ENCODE measurements at places on chromosomes 1 and 21.

GRCh38 chr1:36133484-36133883 is 8.5 kb upstream of the COL8A2 start:
- no peak for DNase-seq

GRCh38 chr1:240441669-240442068 is 170.3 kb downstream of the GREM2 start:
- no peak for DNase-seq

DNA sequence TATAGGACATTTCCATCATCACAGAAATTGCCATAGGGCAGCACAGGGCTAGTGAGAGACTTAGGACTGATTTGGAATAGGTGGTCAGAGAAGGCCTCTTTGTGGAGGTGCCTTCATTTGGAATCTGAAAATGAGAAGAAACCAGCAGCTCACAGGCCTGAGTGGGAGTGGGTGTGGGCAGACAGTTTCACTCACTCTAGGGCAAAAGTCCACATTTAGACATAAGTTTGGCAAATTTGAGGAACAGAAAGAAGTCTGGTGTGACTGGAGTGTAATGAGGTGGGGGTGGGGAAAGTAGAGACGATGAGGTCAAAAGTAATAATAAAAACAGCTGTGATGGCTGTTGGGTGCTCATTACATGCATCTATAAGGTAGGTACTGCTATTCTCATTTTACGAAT is 22.4 kb upstream of the BCAR3 start:
- DNase-seq = no peak

GRCh38 chr1:48948562-48948961 is 171.9 kb upstream of the BEND5 start:
- DNase-seq = no peak

- DNase-seq = no peak
Measured at GRCh38 chr1:110676970-110677369, 2.2 kb upstream of the KCNA3 start.

DNA sequence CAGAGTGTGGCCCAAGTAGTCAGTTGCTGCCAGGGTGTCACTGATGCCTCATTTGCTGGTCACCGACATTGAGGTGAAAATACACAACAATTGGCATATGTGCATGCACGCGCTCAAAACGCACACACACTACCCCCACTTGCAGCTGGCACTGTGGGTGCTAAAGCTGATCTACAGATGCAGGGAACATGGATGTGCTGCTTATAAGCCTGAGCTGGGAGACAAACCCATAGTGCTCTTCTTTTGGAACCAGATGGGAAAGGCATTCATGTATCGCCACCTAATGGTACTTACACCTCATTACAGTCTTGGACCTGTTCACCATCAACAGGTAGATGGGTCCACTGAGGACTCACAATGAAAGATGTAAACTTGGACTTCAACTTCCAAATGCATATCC is 70.3 kb upstream of the CAMK1G start:
- DNase-seq = no peak

- no peak for DNase-seq
Measured at GRCh38 chr21:15434163-15434905, 295.4 kb upstream of the USP25 start.

DNA sequence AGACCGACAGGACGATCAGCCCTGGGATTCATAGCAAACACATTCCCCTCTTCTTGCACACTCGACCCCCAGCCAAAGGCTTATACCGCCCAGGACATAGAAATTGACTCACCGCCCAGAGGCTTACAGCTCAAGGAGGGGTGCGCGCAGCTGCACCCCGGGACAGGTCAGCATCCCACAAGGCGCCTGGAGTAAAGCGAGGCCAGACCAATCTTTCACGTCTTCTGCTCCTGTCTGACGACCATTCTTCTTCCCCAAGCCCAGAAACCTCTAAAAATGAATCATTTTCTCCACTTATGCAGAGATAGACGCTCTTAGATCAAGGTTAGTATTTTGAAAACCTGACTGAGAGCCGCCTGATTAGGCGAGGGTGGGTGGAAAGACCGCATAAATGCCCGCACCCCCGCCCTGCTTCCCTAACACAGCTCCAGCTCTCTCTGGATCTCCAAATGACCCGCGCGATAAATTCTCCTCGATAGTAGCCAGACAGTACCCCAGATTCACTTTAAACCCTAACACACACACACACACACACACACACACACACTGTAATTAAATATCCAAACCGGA is 1.9 kb upstream of the LHX8 start:
- no peak for DNase-seq

GRCh38 chr1:93977598-93977945 is 68.3 kb upstream of the GCLM start:
- DNase-seq = no peak

- DNase-seq = peak; percentile 65
Measured at GRCh38 chr1:226653311-226653921, 85.7 kb downstream of the ITPKB start.

GRCh38 chr1:226617109-226617508 is 68.5 kb downstream of the STUM start:
- no peak for DNase-seq

GRCh38 chr1:96682056-96682455 is 39.5 kb upstream of the PTBP2 start:
- DNase-seq = no peak

DNA sequence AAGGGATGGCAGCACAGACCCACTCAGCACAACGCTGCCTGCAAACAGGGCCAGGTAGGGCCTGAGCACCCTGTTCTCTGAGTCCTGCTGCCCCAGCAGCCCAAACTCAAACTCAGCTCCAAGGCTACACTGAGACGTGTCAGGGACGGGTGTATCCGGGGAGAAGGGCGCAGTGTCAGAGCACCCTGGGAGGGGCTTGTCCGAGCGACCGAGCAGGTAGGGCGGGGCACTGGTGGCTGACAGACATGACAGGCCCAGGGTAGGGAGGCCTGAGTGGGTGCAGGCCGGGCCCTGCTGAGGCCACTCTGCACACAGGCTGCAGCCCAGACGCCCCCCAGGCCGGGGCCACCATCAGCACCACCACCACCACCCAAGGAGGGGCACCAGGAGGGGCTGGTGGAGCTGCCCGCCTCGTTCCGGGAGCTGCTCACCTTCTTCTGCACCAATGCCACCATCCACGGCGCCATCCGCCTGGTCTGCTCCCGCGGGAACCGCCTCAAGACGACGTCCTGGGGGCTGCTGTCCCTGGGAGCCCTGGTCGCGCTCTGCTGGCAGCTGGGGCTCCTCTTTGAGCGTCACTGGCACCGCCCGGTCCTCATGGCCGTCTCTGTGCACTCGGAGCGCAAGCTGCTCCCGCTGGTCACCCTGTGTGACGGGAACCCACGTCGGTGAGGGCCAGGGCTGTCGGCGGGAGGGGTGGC is 5.5 kb downstream of the SCNN1D start:
- DNase-seq = no peak

DNA sequence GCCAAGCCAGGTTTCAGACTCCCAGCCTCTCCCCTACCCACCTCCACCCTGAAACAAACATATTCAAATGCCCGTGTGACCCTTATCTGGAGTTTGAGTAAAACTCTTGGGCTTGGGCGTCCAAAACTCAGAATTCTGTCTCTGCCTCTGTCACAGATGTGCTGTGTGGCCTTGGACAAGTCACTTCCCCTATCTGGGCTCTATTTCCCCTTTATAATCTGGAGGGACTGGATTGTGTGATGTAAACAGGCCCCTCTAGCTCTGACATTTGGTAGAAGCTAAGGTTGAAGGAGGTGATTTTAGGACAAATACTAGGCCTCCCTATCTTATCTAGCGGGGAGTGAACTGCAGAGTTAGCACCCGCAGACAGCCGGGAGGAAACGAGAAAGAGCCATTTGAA is 67.5 kb downstream of the IGSF21 start:
- no peak for DNase-seq

GRCh38 chr1:109913360-109913879 is 2.8 kb downstream of the CSF1 start:
- DNase-seq = no peak

GRCh38 chr1:233614743-233615521 is 1.0 kb downstream of the KCNK1 start:
- no peak for DNase-seq

- DNase-seq = peak; percentile 11
Measured at GRCh38 chr1:246329900-246330299, 177.2 kb downstream of the SMYD3 start.

- DNase-seq = no peak
Measured at GRCh38 chr21:44272284-44272858, 10.7 kb upstream of the DNMT3L start.

DNA sequence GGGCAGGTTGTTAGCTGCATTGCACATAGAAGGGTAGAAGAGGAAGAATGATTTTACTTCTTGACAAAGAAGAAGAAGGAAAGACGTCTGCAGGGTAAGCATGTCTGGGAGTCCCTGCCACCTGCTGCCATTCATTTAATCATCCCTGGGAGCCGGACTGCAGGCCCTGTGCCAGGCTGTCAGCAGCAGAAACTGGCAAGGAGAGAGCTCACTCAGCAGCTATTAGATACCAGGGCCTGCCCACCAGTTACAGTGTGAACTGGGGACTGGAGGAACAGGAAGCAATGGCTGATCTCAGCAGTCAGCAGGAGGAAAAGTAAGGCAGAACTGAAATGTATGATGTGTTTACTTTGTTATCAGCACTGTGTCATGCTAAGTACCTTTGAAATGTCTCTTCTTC is 75.7 kb upstream of the C1orf87 start:
- DNase-seq = no peak

DNA sequence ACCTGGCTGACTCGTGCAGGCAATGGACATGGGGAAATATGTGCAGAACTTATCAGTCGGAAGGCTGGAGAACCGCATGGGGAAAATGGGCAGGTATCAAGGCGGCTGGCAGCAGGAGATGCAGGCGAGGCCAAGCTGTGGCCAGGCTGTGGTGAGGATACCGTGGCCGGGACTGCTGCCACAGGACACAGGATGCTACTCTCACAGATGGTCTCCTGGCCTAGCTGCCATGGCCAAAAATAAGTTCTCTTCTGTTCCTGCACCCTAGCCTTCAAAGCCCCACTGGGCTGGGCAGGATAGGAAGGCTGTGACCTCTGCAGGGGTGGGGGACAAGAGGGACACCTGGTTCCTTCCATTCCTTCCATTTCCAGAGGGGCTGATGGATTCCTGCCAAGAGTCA is 26.4 kb downstream of the TEX35 start:
- no peak for DNase-seq

- no peak for DNase-seq
Measured at GRCh38 chr1:56788588-56788987, 30.6 kb downstream of the FYB2 start.

All from natural killer cell (primary cell).